Jurkat, Clone E6-1 (cell line): ENCODE measurements at places on chromosomes 3 and 15.

DNA sequence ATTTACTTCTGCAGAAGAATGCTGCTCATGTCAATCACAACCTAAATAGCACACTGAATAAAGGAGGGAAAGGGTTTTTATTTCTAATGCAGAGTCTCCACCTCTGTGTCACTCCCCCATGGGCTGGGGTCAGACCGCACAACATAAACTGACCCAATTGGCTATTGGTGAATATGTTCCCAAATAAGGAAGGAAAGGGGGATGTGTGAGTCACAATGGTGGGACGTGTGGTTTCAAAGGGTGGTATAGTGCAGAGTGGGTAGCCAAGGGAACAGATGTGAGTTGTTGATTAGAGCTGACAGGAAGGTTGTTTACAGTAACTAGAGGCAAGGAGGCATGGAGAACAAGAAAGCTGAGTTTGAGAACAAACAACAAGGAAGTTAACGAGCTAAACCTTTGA lies 491.8 kb downstream of the ZPLD1 start:
- no peak for DNase-seq

GRCh38 chr15:96345560-96346399 lies 15.3 kb downstream of the NR2F2 start:
- DNase-seq = no peak

DNA sequence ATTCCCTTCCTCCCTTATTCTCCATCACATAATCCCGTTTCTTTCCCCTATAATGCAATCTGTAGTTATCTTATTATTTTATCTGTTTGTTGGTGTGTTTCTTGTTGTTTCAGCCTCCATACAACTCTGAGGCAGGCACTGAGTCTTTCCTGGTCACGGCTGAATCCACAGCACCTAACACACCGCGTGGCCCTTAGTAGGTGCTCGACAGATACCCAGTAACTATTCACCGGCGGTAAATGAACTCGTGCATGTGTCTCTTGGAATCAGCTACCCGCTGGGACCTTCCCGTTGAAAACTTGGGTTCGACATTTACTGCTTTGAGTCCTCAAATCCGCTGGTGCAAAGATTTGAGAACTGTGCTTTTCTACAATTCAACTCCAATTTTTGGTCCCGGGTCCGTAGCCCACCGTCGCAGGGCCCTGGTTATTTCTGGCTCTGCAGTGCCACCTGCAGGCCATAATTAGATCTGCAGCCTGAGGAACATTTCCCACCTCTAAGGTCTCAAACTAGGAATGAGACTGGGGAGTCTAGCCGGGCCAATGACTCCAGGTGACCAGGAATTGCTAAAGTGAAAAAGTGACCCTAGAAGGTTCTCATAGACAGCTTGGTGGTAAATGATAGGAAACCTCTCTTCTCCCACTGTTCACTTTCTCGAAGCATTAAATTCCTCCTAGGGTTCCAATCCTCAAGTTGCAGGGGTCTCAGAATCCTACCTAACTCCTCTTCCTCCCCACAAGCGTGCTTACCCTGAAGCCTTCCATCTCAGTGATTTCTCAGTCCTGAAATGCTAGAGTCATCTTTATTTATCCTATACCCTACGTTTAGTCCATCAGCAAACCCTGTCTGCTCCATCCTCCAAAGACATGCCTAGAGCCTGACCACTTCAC lies 40.0 kb upstream of the TRH start:
- peak; percentile 8 for DNase-seq

- no peak for DNase-seq
These were observed at the start of gene KCNMB2 for GRCh38 chr3:178536211-178537079. Gene KCNMB2 (plus strand): TSS chr3:178536436.

DNA sequence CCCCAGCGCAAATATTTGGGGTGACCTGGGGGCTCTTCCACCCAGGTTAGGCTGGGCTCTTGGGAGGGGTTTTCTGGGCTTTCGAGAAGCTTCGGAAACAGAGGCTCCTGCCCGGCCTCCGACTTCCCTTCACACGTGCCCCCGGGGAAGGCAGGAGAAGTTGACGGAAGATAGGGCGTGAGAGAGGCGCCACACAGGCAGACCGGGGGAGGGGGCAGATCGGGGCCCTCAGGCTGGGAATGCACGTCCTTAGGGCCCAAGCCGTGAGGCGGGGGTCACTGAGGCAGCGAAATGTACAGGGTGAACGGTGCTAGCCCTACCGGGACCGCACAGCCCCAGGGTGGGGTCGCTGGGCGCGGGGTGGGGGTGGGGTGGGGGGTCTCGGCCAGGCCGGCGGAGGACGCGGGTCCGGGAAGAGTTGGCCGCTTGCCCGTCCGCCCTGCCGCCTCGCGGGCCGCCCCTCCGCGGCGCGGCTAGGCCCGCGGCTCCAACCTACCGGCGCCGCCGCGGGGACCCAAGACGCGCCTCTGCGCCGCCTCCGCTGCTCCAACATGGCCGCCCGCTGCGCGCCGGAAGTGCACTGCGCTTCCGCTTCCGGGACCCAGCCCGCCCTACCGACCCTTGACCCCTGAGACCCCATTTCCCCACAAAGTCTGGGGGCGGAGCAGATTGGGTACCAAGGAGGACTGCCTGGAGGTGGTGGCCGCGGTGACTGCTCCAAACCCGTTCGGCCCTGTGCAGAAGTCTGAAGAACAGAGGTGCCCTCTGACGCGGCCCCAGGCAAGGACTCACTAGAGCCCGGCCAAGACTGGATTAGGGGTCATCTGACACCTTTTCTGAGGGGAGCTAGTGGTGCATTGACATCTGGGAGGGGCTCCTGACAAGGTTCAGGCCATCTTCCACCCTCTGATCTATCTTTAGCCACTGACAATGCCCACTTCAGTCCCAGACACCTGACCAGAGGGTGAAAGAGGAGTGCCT lies at the start of gene CCDC71:
CCDC71 (minus strand) TSS at position 561 of the 981 bp plus-strand sequence. CDS start 2,123 bp downstream, outside the sequence.
- DNase-seq = peak; percentile 67

DNA sequence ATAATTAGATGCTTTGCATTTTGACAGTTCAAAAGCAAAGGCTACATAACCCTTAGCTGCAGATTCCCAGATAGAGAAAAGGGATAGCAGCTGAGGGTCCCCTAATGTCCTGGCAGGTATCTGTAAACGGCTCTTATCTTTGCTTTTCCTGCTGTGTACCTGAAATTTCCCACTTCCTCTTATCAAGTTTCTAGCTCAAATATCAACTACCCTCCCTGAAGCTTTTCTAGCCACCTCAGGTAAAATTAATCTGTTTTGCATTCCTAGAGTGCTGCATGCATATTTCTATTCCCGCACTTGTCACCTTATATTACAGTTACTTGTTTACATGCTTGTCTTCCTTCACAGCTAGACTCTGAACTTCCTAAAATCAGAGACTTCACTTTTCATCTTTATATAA lies 55.6 kb upstream of the STXBP5L start:
- no peak for DNase-seq

- no peak for DNase-seq
These were observed 31.4 kb downstream of the CTDSPL start for GRCh38 chr3:37892927-37893600.

GRCh38 chr15:101176625-101177024 lies 75.2 kb downstream of the CHSY1 start:
- DNase-seq = no peak

DNA sequence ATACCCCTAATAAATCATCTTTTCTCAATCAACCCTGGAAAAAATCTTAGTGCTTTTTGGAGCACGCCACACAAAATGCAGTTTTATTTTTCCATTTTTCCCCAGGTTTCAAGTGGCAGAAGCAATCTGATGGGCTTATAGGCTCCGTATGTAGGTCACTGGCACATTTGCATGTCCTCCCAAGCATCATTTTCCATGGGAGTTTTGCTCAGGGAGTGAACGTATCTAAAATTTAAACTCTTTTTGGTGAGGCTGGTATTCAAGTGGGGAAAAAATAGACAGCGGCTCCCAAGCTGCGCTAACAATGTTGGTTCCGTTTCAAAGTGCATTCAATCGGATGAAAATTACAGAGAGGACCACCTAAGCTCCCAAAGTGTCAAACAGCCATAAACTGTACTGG lies 233.4 kb downstream of the MEX3B start:
- DNase-seq = no peak

DNA sequence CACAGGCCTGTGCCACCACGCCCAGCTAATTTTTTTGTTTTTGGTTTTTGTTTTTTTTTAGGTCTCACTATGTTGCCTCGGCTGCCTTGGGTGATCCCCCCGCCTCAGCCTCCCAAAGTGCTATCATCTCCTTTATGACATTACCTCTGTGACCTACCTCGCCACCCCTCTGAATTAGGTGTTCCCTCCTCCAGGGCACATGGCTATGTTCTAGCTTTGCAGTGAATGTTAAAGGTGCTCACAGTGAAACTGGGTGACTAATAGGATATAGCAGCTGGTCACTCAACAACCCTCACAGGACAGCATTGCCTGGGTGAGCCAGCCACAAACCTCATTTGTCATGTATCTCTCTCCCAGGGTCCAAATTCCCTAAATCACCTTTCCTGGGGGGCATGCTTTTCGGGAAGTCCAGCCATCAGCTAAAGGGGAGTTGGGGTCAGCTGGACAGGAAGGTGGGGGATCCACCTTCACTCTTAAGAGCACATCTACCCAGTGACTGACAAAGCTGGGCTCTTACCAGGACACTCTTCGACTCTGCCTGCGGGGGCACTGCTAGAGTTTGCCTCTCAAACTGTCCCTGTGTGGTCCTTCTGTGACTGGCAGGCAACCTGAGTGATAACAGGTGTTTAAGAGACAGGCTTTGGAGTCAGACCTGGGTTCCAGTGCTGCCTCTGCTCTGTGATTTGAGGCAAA lies 1.6 kb upstream of the TTLL3 start:
- DNase-seq = peak; percentile 30

GRCh38 chr3:29011966-29012365 lies 268.9 kb upstream of the RBMS3 start:
- no peak for DNase-seq

DNA sequence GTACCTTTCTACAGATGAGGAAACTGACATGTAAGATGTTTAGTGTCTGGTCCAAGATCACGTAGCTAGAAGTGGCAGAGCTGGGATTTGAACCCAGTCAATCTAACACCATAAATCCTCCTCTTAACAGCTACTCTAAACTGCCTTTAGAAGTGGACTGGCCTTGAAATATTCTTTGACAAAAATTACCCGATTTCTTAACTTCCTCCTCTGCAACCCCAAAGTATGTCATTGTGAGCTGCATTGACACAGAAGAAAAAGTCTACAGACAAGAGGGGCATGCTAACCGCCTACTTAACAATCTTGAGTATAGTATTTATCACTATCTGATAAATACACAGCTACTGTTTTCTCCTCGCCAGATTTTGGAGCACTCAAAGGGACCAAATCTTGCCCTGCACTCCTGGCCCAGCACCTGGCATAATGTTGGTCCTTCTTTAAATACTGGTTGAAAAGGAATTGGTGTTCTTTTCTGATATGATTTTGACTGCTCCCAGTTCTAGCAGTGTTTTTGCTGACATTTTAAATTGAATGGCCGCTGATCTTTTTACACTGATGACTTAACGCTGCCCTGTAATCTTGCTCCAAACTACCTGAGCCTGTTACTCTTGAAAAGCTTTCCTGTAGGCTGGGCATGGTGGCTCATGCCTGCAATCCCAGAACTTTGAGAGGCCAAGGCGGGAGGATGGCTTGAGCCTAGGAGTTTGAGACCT lies 36.9 kb downstream of the ITPR1 start:
- no peak for DNase-seq

DNA sequence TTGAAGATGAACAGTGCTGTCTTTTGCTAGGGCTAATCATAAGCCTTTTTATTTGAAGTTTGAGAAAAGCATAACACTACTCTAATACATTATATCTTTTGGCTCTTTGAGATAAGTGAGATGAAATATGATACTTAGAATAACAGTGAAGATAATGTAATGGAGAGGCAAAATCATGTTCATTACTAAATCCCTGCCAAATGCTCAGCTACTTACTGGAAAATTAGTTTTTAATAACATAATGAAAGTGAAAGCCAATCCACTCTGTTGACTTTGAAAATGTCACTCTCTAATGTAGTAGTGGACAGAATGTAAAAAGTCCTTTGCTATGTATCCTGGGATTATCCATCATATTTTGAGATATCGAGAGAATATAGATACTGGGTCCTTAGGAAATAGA lies 35.9 kb upstream of the MYH15 start:
- DNase-seq = no peak
